Aorta (tissue), 5 donors: ENCODE measurements at places on chromosomes 5 and 9.

GRCh38 chr9:138043411-138044345, 166.1 kb downstream of the CACNA1B start:
- DNase-seq, result no peak

DNA sequence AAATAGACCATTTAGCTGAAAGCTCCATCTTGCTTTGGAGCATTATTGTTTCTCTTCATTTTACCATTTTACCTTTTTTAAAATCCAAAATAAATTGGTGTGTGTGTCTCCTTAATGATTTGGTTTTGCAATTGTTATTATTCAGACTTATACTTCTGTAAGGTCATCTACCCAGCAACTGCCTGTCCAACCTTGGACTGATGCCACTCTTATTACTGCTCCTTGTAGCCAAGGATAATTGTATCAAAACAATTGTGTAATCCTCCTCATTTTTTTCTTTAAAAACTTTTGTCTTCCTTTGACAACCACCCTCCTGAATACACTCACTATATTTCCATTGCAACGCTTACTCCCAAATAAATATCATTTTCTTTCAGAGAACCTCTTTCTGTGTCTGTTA, 30.3 kb upstream of the HMGCR start:
- DNase-seq, result no peak

DNA sequence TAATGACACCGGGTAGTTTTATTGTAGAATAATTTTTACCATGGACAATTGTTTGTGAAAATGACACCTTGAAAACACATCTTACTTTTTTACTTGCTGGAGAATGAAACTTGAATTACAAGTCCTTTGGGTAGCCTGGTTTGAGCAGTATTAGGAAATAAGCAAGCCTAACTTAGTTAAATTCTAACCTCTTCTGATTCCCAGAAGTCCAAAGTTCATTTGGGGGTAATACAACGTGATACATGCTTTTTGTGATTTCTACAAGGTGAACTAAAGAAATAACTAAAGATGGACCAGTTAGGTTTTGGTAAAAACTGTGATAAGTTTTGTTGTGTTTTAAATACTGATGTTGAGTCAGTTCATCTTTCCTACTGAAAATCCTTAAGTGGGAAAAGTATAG, 135.4 kb upstream of the DMRT1 start:
- no peak for DNase-seq

- DNase-seq, result no peak
Observed at GRCh38 chr9:92986176-92987119, 39.1 kb downstream of the FGD3 start.
